ENCODE measurements at places on chromosomes 6 and 20.

DNA sequence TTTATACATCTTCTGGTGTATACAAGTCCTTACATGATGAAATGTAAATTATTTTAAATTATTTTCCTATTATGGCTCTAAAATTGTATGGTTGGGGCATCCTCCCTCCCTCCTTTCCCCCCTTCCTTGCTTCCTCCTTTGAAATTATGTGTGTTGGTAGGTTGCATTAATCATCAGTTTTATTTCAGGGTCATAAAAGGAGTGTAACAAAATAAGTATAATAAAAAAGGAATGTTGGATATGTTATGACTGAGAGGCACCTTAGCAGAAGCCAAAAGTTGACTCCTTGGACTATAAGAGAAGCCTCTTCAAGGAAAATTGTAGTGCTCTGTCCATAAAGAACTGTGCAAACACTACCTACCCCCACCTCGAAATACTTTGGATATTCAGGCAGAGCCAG lies 46.6 kb upstream of the PTPRK start:
- no peak for DNase-seq

GRCh38 chr6:41437604-41438003 lies 102.2 kb downstream of the NCR2 start:
- DNase-seq: no peak

- no peak for DNase-seq
Observed at GRCh38 chr20:61748376-61748775, 317.3 kb downstream of the TAF4 start.

- no peak for DNase-seq
Observed at GRCh38 chr6:1182722-1183521, 129.0 kb upstream of the FOXQ1 start.

GRCh38 chr6:83917001-83917400 lies 57.5 kb downstream of the CYB5R4 start:
- no peak for DNase-seq

Measured in MV-4-11 (cell line).